Muscle of back (tissue), 13 donors: ENCODE measurements at places on chromosomes 6 and 20.
A peak's percentile ranks its signal among the peaks of the same experiment; 100 is the strongest.

GRCh38 chr6:156416391-156416790 is 360.8 kb upstream of the ARID1B start:
- DNase-seq: no peak

DNA sequence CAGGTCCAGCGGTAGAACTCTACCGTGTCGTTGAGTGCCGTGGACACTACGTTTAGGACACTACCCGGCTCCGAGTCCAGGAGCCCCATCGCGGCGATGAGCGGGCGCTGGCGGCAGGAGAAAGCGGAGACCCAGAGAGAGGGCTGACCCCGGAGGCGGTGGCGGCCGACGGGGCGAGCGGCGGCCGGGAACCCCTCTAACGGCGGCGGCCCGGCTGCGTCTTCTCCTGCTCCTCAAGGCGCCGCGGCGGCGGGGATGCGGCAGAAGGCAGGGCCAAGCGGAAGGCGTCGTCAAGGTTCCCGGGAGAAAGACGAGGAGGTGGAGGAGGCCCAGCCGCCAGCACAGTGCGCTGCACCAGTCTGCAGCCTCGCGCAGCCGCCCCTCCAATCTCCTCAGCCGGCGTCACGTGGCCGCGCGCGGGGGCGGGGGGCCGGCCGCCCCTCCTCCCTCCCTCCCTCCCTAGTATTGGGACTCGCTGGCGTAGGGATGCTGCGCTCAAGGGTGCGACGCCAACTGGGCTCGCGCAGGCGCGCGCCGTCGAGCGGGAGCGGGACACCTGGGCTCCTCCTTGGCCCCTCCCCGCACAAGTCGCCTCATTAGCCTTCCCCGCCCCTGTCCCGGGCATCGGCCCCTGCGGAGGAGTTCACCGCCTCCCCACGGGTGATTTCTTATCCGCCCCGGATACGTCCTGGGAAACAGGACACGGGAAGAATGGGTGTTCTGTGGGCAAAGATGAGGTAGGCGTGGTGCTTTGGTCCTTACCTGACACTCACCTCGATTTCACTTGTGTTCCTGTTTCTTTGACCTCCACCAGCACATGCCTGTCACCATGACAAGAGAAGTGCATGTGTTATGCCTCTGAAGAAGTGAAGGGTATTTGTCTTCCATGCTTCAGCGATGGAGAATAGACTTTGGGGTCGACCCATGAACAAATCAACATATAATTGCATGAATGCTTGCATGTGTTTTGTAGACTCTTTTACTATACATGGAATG is at the start of gene ELOVL4:
Gene ELOVL4, minus strand, starts transcription at position 363 of the 996 bp plus-strand sequence. Its CDS starts 274 bp downstream, at position 89.
- peak; percentile 73 for DNase-seq

GRCh38 chr6:71028236-71028876 is 71.5 kb upstream of the B3GAT2 start:
- no peak for DNase-seq

GRCh38 chr6:73262671-73263569 is at the start of gene KHDC1:
KHDC1 (minus strand) TSS chr6:73263196; CDS start chr6:73242517, 20,679 bp downstream.
- DNase-seq: peak; percentile 46

- DNase-seq: no peak
Observed at GRCh38 chr6:71676298-71676697, 210.1 kb upstream of the RIMS1 start.

DNA sequence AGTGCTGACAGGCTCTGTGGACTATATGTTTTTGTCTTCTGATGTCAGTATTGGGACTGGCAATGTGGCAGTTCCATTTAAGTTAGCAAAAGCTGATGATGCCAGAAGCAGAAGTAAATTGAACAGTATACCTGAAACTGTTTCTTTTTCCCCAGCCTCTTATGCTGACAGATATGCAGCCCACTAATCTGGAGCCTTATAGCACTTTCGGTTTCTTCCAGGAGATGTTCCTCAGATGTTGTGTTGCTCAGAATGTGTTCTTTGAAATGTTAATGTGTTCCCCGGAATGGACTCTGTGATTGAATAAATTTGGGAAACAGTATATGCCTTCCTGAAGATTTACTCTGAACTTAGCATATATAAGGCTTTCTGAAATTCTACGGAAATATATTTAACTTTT is 80.7 kb upstream of the MRAP2 start:
- DNase-seq: no peak

DNA sequence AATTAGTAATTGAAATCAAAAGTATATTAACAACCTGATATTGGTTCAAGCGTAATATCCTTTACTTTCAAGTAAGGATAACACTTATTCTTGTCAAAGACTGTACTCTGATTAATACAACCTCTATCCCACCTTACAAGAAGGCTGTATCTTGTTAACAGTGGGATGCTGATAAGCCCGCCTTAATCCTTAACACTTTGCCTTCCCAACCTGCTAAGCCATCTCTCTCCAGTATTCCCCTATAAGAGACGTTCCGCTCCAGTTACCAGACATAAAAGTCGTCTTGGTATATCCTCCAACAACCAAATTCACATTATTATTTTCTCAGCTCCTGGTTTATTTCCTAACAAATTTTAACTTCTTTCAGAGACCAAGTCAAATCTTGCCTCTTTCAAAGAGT is 2.0 kb downstream of the BTBD9 start:
- DNase-seq: no peak

DNA sequence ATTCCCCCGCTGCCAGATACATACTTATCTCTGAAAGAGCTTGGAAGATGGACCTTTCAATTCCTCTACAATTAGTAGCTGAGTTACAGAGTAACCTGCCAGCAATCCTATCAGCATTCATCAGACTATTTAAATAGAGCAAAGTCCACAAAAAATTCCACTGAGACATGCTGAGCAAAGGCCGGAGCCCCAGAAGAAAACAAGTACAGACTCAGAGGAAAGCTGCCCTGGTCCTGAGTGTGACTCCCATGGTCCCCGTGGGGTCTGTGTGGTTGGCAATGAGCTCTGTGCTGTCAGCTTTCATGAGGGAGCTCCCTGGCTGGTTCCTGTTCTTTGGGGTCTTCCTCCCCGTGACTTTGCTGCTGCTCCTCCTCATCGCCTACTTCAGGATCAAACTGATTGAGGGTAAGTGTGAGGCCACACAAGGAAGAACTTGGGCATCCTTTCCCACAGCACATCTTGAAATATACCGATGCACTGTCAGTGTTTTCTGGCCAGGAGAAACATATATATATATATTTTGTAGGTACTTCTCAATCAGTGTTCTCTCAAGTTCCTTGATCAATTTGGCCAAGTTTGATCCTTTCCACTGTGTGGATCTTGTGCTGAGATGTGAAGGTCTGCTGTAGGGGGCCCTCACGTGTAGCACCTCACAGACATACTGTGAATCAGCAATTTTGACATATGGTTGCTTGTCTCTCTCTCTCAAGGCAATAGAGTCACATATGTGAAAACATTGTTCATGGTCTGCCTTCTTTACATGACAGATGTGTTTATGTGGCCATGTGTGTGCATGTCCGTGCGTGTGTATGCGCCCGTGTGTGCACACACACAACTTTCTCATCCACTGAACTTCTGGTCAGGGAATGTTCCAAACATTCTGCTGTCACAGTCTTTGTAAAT is at the start of gene SMLR1:
Gene SMLR1, plus strand, starts transcription at position 160 of the 903 bp plus-strand sequence. Its CDS starts 8 bp downstream, at position 168.
- no peak for DNase-seq

GRCh38 chr20:24303393-24304170 is 165.8 kb upstream of the SYNDIG1 start:
- no peak for DNase-seq

DNA sequence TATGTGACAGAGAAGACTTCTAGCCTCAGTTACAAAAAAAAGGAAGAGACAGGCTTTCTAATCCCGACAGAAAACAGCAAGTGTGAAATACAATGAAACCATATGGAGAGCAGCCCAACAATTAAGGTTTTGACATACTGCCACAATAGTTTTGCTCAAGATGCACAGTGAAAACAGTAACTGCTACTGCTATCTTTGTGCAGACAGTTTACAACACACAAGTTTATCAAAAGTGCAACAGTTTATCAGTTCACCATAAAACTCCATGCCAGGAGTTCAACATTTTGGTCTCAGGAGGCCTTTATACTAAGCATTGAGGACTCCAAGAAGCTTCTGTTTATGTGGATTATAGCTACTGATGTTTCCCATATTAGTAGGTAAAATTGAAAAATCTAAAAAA is 37.6 kb downstream of the GOPC start:
- DNase-seq: no peak

- no peak for DNase-seq
Observed at GRCh38 chr20:16290358-16290757, 282.9 kb downstream of the KIF16B start.

DNA sequence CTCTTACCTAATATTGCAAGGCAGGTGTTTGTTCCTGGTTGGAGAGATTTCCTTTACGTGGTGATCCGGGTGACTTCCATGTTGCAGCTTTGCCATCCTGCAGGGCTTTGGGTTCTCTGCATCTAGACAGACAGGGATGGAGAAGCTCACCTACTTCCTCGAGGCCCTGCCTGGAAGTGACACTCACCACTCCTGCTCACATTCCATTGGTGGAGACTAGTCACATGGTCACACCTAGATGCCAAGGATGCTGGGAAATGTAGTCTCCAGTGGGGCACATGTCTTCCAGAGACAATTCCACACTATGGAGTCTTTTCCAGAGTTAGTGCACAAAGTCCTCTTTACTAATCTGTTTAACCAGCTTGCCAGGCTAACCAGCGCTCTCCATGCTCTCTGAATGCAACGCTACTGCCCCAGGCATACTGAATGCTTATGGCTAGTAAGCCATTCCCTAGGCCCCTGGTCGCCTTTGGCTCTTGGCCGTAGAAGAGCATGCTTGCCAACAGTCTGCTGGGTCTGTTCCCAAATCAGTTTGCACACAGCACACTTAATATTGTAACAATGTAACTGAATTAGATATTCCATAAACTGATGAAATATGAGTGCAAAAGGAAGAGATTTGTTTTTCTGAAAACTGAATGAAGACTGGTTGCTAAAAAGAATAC is 6.7 kb upstream of the KCNK15 start:
- DNase-seq: peak; percentile 60

- DNase-seq: no peak
Observed at GRCh38 chr6:157442291-157442690, 61.3 kb downstream of the ZDHHC14 start.

DNA sequence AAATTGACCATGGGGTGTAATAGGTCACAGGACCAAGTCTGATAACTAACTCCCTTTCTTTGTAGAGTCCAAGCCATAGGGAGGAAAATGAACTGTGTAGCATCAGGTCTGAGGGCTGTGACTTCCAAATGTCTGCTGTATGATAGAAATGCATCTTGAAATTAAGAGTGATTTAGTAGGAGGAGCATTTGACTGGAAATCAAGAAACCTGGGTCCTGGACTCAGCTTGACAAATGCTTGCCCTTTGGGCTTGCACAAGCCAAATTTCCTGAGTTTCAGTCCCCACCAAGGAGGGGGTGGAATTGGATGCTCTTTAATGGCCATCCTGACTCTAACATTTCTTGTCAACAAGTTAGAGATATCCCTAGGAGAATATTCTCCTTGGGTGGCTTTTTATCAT is 187.0 kb downstream of the PDE7B start:
- no peak for DNase-seq

GRCh38 chr6:150687508-150687907 is 87.8 kb downstream of the PLEKHG1 start:
- DNase-seq: no peak

- DNase-seq: no peak
Observed at GRCh38 chr6:48835421-48835958, 627.6 kb downstream of the MMUT start.

DNA sequence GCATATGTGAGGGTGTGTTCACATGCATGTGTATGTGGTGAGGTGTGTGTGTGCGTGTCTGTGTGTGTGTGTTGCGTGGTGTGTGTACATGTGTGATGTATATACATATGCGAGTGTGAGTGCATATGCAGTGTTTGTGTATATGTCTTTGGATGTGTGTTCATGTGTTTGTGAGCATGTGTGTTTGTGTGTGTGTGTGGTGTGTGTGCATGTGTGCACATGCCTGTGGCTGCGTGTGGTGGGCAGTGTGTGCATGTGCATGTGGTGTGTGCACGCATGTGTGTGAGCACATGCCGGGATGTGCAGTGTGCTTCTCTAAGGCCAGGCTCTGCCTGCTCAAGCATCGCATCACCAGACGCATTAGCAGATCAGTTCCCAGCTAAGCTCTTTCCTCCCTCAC is 5.7 kb downstream of the THBS2 start:
- DNase-seq: no peak
